ENCODE measurements at places on chromosomes 2 and 18.

DNA sequence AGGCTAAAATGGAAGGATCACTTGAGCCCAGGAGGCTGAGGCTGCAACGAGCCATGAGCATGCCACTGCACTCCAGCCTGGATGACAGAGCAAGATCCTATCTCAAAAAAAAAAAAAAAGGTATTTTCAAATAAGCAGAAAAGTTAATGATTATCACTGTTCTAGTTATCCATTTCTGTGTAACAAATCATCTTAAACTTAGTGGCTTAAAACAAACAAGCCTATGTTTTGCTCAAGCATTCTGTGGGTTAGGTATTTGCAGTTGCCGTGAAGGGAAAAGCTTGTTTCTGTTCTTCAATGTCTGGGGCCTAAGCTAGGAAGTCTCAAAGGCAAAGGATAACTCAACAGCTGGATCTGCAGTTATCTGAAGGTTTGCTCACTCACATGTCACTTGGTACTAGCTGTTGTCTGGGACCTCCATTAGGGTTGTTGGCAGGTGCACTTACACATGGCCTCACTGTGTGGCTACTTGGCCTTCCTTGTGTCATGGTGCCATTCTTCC is 14.1 kb downstream of the MFF start:
- DNase-seq, result no peak

DNA sequence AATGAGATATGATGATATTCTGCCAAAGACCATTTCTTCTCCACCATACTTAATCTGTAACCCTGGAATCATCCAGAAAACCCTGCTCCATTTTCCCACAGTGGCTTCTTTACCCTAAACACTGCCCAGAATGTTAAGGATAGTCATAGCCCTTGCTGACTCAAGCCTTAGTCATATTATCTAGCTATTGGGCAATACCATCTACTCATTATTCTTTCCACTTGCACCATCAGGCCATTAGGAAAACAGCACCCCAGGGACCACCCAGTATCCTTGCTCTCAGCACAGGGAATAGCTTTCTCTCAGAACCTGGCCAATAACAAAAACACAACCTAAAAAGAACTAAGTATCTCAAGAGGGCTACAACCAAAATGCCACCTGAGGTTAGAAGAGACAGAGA is 445.7 kb upstream of the SLC14A2 start:
- peak; percentile 63 for DNase-seq

- DNase-seq, result no peak
Observed at GRCh38 chr18:27400001-27400400, 214.9 kb upstream of the CHST9 start.

DNA sequence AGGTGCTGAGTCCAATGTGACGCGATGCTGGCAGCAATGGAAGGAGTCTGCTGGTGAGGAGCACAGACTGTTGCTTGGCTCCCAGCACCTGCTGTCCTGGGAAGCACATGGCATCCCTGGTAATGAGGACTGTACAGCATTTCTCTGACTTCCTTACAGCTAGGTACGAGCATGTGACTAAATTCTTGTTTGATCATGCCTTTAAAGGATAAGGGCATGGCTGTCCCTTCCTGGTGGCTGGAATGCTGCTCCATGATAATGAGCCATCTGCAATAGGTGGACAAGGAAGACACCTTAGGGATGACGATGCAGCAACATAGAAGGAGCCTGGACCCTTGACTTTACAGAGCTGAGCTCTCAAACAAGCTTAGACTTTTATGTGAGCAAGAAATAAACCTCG is 278.0 kb upstream of the SPRED2 start:
- no peak for DNase-seq

DNA sequence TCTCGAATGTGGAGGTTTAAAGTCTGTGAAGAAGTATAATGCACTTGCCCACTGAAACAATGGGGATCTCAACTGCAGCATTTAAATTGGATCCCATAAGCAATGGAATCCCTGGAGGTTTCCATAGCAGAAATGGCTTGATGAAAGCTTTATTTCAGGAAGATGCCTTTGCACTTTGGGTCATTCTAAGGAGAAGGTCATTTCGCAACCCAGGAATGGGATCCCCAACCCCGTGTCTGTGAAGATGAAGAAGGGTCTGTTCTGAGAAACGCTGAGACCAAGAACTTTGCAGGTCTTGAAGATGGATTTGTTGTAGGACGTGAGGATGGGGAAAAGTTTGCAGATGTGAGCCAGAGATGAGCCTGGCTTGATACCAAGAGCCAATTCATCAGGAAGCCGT is 1.8 kb upstream of the KCNG3 start:
- no peak for DNase-seq

DNA sequence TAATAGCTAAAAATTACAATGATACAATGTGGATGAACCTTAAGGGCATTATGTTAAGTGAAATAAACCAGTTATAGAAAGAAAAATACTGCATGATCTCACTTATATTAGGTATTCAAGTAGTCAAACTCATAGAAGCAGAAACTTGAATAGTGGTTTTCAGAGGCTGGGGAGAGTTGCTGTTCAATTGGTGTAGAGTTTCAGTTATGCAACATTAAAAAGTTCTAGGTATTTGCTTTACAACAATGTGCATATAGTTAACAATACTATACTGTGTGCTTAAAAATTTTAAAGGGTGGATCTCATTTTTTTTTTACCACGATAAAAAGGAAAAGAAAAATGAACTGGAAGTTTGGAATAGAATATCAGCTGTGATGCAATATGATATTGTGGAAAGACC is 479.1 kb downstream of the SPAG16 start:
- DNase-seq, result no peak

DNA sequence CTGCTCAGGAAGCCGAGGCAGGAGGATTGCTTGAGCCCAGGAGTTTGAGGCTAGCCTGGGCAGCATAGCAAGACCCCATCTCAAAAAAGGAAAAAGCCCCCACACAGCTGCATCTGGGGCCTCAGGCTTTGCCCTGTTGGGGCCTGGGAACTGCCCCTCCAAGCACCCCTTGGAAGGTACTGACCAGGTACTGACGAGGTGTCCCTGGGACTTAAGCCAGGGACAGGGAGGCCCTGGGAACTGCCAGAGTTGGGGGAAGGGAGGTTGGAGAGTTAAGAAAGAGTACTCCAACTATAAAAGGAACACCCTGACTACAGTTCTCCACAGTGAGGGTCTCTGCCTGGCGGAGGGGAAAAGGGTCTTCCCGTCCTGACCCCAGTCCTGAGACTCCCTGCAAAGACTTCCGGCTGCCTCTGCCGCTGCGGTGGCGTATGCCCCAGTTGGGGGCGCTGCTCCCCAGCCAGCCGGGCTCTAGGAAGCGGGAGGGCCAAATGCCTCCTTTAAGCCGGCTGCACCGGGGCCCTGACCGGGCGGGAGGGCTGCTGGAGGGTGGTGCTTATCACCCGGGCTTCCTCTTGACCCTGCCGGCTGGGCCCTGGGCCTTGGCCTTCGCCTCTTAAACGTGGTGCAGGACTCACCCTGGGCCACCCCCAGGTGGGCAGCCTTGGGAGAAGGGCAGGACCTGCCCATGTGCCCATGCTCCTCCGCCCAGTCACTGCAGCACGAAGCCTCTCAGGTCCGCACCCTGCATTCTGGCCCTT is 12.8 kb downstream of the SLC30A3 start:
- peak; percentile 37 for DNase-seq

DNA sequence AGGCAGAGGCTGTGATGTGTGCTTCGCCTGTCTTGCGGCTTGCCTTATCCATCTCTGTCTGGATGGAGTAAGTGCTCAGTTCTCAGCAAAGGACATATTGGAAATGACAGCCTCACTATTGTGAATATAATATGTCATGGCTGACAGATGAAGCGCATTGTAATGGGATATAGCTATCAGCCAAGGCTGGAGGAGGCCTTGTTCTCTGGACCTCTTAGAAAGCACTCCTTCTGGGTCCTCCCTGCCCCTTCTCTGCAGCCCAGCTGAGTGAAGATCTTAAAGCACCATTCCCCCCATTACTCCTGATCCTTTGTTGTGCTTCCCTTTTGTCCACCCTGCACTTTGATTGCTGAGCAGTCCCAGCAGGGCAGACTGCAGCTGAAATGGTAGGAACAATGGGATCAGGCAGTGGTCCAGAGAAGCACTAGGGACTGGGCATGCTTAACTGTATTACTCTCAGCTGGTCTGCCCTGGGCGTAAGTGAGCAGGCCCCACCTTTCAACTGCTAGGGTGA is 265.3 kb downstream of the SETBP1 start:
- no peak for DNase-seq

DNA sequence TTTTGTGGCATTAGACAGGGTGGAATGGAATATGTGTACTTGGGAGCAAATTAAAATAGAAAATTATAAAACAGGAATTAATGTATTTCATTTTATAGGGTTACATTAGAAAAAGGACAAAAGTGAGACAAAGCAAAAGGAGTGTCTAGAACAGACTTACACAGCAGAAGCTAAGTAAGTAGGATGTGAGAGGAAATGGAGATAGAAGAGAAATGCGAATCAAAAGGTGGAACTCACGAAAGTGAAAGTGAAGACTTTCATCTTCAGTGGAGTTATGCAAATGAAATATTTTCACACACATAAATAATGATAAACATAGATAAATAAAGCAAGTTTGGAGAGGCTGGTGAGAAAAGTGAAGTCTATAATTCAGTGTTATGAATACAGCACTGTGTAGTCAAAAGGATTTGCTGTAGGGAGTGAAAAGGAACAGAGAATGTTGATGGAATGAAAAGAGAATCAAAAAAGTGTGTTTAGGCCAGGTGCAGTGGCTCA is 94.8 kb downstream of the DLGAP1 start:
- no peak for DNase-seq

DNA sequence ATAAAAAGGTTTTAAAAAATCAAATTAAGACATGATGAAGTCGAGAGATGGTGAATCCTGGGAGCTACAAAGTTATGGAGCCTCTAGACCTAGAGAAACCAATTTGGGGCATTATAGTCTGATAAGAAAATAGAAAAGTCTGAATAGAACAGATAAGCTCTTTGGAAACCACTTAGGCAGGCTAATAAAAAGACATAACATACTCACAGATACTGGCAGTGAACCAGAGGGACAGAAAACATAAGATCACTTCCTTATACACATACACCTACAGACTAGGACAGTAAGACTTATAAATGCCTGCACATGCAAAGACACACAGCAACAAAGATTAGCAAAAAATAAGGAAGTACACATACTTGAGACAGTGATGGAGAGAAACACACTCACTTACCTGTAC is 20.0 kb downstream of the SMC6 start:
- no peak for DNase-seq

DNA sequence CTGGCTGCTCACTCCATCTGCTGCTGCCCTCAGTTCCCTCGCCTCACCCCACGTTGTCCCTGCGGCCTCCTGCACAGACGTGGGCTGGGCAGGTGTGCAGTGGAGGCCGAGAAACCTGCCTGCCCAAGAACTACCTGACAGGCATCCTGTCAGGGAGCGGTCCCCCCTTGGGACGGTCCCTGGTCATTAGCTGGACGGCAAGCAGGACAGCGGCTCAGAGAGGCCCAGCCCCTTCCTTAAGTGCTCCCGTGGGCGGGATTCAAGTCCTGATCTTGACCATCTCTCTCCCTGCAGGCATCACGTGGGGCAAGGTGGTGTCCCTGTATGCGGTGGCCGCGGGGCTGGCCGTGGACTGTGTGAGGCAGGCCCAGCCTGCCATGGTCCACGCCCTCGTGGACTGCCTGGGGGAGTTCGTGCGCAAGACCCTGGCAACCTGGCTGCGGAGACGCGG is 11.3 kb downstream of the BOK start:
- DNase-seq, result no peak

DNA sequence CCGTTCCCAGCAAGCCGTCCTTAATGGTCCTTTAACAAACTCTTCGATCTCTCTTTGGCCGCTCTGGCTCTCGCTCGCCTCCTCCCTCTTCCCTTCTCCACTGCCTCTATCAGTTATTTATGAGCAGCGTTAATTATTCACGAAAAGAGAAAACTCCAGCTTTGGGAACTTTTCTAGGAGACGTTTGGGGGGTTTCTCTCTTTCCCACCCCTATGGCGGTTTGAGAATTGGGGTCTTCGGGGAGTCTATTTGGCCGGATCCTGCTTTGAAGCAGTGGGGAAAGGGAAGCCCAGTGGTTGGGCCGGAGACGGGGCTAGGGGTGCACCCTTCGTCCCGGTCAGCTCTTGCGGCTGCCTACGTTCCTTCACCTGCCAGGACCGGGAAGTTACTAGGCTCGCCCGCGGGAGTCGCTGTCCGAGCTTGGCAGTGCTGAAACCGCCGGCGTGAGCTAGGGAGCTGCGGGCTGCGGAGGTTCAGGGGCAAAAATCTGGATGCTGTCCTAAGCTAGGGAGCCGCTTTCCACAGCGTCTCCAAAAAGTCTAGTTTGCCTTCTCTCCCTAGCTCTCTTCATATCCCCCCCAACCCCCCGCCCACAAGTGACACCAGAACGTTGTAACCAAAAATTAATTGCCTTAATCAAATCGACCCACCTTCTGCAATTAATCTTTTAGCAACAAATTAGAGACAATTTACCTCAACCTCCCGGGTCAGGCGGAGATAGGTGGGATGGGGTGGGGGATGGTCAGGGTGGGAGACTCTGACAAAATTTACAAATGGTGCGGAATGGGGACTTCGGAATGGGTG is 8.9 kb upstream of the SKOR2 start:
- no peak for DNase-seq

DNA sequence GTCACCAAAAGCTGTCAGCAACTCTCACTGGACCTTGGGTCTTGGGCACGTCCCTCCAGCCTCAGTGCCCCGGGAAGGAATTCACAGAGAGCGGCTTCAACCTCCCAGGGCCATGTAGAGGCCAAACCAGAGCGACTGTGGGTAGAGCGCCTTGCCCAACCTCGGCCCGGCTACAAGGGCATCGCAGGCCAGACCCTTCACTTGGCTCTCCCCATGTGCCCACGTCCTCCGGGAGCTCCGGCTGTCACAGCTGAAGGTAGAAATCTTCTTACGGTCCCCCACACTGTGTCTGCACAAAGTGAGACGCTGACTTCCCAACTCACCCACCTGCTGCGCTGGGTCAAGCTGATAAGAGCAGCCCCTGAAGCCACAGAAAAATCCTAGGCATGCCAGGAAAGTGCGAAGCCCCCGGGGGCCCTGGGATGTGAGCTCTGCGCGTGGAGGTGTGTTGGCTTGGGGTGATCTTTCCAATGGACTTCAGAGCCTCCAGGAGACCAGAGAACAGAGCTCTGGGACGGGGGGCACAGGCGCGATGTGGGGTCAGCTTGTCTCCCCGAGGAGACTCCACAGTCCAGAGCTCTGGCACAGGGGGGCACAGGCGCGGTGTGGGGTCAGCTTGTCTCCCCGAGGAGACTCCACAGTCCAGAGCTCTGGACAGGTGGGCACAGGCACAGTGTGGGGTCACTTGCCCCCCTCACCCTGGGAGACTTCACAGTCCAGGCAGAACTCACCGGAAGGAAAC is 105.5 kb downstream of the RTP5 start:
- no peak for DNase-seq

- DNase-seq, result no peak
Observed at GRCh38 chr2:69597105-69597504, 46.4 kb downstream of the AAK1 start.

- peak; percentile 27 for DNase-seq
Observed at GRCh38 chr18:22822024-22822423, 111.1 kb upstream of the RBBP8 start.

Measured in COLO829 (cell line).